ENCODE measurements at places on chromosomes 11 and 22.

GRCh38 chr11:127643268-127644058 is 642.9 kb upstream of the KIRREL3 start:
- no peak for DNase-seq

GRCh38 chr11:60389279-60389910 is 6.9 kb upstream of the MS4A14 start:
- peak; percentile 26 for DNase-seq

GRCh38 chr11:33461369-33462125 is 204.4 kb downstream of the HIPK3 start:
- DNase-seq = no peak

DNA sequence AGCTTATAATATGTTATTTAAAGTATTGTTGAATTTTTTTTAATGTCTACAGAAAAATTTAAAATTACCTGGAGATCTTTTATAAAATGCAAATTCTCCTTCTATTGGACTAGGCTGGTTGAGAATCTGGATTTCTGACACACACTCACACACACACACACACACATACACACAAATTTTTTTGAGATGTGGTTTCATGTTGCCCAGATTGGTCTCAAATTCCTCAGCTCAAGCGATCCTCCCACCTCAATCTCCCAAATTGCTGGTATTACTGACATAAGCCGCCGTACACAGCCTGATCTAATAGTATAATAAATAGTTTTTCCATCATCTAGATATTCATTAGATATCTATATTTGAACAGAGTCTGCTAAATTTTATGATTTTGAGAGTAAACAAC is 4.5 kb upstream of the RFPL1 start:
- DNase-seq = no peak

DNA sequence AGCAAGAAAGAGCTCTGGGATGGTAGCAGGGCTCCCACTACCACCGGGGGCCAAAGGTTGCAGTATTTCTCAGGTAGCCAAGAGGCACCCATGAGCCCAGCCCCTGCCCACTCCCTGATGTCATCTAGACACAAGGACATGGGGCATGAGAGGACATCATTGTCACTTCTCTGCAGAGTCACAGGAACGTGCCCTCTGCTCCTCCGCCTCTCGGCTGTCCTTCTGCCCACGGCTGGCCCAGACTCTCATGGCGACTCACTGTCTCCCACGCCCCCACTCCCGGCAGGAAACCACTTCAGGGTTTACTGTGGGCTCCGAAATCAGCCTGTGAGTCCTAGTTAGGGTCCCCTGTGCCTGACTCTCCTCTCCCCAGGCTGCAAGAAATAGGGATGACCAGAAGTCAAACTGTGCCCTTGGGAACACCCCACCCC is 1.8 kb upstream of the GAL start:
- no peak for DNase-seq

DNA sequence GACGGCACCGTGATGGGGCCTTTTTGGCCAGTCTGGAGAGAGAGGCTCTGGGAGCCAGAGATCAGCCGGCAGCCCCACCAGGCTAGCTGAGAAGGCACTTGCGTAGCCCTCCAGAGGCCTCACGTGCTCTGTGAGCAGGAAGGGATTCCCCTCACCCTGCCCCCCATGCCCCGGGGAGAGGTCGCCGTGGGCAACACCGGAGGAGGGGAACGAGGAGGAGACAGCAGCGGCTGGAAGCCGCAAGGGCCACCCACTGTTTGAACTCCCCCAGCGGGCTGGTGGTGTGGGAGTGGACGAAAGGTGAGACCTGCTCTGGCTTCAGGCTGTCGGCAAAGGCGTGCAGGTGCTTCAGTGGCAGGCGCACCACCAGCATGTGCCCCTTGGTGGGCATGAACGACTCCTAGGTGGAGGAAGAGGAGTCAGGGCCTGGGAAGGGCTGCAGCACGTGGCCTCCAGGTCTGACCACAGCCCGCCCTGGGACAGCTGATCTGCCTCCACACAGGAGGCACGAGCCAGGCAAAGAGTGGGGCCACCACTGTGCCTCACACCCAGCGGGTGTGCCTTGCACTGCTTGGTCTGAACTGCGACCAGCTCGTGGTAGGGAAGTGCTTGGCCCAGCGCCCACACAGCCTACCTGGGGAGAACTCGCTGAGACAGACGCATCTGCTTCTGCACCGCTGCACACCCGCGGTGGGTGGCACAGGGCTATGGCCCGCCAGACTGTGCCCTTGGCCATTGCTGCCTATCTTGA is 99.9 kb downstream of the MED15 start:
- no peak for DNase-seq

Data from CD4-positive, alpha-beta T cell treated with Interleukin-21 for 1 hour (primary cell).